ENCODE measurements at places on chromosomes 2 and 18.

DNA sequence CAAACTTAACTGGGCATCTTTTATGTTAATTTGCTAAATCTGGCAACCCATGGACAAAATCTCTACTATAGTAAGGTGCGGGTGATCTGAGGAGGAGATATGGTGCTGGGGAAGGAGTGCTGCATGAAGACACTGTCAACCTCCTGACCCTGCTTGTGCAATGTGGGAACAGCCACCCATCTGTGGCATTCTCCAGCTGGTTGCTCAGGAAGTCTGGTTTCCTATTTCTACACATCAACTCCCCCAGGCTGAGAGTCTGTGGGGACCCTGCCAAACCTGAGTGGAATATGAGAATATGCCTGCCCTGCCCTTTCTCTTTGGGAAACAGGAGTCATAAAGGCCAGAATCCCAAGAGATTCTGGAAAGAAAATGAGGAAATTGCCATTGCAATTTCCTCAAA, 60.1 kb upstream of the PAX3 start:
- no peaks in the 10 kb centered on the region for H3K27me3 ChIP-seq
- no peak for DNase-seq
- no peaks in the 10 kb centered on the region for H3K4me1 ChIP-seq
- H3K4me3 ChIP-seq = no peak overlapping the region
- no peak overlapping the region for H3K27ac ChIP-seq

DNA sequence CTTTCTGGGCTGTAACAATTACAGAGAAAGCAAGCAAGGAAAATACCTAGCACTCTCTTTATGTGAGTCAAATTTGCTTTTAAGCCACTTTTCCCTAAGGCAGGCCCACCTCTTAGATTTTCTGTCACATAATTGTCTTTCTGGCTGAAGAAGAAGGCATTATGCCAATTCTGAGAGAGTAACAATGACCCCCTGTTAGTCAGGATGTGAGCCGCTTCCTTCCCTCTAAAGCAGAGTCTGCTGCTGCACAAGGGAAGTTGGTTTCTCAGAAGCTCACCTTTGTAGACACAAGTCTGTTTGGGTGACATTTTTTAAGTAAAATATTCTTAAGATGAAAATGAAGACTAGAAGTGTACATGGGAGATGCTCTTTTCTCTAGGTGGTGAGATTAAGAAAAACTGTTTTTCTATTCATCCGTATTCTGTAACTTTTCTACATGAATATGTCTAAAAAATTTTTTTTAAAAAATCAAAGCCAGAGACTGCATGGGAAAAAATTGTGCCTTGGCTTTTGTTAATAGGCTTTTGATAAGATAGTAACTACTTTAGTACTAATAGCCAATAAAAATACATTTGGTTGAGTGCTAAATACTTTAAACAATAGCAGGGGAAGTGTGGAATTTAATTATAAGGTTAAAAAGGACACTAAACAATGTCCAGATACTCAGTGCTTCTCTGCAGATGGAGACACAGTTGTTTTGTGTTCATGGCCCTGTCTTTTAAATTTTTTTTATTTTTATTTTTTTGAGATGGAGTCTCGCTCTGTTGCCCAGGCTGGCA, 33.4 kb upstream of the VPS54 start:
- H3K4me3 ChIP-seq = no peak overlapping the region
- no peaks in the 10 kb centered on the region for H3K36me3 ChIP-seq
- H3K27me3 ChIP-seq = no peaks in the 10 kb centered on the region
- no peak overlapping the region for H3K27ac ChIP-seq

GRCh38 chr2:12722447-12723316, 5.9 kb downstream of the TRIB2 start:
- H3K4me3 ChIP-seq = peak overlapping the region; percentile 94
- no peak for DNase-seq
- no peaks in the 10 kb centered on the region for H3K27me3 ChIP-seq
- peaks cover 33% of the 10 kb centered on the region for H3K4me1 ChIP-seq

GRCh38 chr2:172293952-172294351, 133.4 kb upstream of the ITGA6 start:
- H3K27ac ChIP-seq = no peak overlapping the region
- no peaks in the 10 kb centered on the region for H3K27me3 ChIP-seq
- no peaks in the 10 kb centered on the region for H3K36me3 ChIP-seq
- H3K4me1 ChIP-seq = no peaks in the 10 kb centered on the region

GRCh38 chr2:107592280-107592624, 234.4 kb upstream of the RGPD4 start:
- no peaks in the 10 kb centered on the region for H3K4me1 ChIP-seq
- DNase-seq = no peak
- no peaks in the 10 kb centered on the region for H3K36me3 ChIP-seq

DNA sequence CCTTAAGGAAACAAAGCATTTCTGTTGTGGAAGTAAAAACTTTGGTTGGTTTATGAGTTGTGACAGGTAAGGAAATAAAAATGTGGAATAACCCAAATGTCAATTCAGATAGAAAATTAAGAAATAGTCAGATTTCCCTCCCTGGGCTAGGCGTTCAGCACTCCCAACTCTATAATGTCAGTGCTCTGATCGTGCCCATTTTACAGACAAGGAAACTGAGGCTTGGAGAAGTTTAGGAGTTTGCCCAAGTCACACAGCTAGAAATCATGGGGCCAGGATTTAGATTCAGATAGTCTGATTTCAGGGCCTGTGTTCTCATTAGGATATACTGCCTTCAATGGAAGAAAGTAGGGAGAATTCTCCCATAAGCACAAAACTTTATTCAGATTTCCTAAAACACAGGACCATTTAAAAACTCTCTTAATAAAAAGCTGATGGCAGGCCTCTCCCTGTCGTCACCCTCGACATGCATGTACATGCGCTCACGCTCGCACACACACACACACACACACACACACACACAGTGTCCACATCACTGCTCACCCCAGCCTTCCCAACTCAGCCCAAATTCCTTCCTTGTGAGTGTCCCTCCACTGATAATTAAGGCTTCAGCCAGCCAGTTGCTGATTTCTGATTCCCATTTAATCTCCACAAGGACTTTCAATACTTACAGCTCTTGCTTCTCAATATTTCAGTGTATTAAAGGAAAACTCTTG, 49.1 kb upstream of the SLC14A2 start:
- H3K4me3 ChIP-seq = no peak overlapping the region
- no peak overlapping the region for H3K27ac ChIP-seq
- H3K36me3 ChIP-seq = no peaks in the 10 kb centered on the region
- H3K27me3 ChIP-seq = peaks cover 4% of the 10 kb centered on the region

DNA sequence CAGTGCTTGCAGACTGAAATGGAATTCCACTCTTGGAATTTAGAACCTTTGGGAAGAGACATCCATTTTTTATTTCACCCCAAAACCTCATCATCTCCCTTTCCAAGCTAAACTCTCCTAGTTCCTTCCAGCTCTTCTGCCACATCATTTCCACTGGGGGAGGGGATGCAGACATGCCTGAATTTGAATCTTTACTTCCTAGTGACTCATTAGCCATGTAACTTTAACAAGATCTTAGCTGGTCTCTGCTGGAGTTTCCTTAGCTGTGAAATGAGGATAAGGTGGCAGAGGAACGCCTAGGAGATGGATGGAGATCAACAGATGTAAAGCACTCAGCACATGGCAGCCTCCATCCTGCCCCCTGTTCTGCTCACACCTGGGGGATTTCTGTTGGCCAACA, 266.8 kb downstream of the EN1 start:
- H3K36me3 ChIP-seq = no peaks in the 10 kb centered on the region
- DNase-seq = no peak
- no peak overlapping the region for H3K4me3 ChIP-seq
- no peaks in the 10 kb centered on the region for H3K4me1 ChIP-seq
- H3K27me3 ChIP-seq = no peaks in the 10 kb centered on the region
- H3K27ac ChIP-seq = no peak overlapping the region
